Activated B cell treated with CpG ODN at 0.5 μM for 24 hours (primary cell): ENCODE measurements at places on chromosomes 13 and 19. TPM values are rescaled to one million over a fixed set of nuclear protein-coding genes. Genes with fewer than 3 reads are reported as not detected.

The CYP4F11 gene
- total RNA-seq = not detected in 2 replicates

The KLK15 gene
- total RNA-seq = not detected in 2 replicates

The ZNF302 gene
- total RNA-seq = 33.7 and 38.1 TPM in 2 replicates

- DNase-seq = no peak
Measured at GRCh38 chr19:13181747-13182388, 31.7 kb downstream of the IER2 start.

GRCh38 chr13:58202099-58202498 lies 570.6 kb downstream of the PCDH17 start:
- no peak for DNase-seq

- DNase-seq = no peak
Measured at GRCh38 chr13:113783200-113783881, 24.3 kb downstream of the TMEM255B start.

- no peak for DNase-seq
Measured at GRCh38 chr19:40407714-40408597, 5.2 kb downstream of the PRX start.

DNA sequence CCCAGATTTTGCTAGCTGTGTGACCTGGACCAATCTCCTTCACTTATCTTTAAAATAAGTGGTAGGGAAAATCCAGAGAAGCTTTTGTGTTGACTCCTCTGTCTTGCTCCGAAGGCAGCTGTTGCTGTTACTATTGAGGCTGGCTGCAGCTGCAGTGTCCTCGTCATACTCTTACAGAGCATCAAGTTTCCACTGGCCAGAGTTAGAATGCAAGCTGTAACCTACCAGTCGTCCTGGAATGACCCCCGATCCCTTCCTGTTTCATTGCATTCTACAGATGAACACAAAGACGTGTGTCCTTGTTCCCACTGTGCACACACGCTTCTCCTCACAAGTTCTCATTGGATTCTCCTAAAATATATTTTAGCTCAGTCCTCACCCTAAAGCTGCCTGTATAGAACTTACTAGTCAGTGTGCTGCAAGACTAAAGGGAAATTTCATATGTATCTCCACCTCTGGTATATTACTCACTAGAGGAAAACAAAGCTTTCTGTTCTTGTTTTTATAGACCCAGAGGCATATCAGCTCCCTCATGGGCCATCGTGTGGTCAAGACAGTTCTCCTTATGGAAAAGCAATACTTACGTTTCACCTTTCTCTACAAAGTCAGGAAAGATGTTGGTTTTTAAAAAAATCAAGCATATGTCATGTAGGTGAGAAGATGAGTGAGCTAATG lies 589.8 kb downstream of the LMO7 start:
- DNase-seq = no peak

DNA sequence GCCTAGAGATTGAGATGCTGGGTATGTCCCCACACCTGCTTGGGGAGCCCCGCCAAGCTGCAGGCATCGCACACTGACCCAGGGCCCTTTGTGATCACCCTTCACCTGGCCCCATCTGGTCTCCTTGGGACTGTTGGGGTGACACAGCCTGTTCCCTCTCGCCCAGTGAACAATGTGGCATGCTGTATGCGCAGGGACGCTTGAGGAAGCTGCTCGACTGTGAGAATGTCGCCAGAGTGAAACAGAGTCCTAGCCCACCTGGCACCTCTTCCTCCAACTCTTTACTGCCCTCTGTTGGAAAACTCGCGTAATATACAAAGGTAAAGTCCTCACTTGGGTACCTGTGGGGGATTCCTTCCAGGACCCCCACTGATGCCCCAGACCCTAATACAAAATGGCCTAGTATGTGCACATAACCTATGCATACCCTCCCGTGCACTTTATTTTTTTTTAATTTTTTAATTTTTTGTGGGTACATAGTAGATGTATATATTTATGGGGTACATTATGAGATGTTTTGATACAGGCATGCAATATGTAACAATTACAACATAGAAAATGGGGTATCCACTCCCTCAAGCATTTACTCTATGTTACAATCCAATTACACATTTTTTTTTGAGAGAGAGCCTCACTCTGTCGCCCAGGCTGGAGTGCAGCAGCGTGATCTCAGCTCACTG lies 9.0 kb downstream of the BLOC1S3 start:
- peak; percentile 27 for DNase-seq

DNA sequence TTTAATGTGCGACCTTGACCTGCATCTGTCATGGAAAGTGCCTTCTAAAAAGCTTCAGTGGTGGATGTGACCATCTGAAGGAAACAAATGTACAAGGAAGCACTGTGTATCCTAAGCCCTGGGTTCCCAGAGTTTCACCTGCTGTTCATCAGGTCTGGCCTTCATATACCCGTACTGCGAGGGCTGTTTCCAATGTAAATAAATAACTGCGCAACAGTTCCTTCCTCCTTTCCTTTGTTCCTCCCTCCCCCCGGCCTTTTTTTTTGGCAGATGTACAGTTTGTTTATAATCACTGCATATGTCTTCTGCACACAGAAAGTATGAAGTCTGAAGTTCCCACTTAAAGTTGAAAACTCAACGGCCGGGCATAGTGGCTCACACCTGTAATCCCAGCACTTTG lies 5.2 kb downstream of the FAAP24 start:
- DNase-seq = no peak

DNA sequence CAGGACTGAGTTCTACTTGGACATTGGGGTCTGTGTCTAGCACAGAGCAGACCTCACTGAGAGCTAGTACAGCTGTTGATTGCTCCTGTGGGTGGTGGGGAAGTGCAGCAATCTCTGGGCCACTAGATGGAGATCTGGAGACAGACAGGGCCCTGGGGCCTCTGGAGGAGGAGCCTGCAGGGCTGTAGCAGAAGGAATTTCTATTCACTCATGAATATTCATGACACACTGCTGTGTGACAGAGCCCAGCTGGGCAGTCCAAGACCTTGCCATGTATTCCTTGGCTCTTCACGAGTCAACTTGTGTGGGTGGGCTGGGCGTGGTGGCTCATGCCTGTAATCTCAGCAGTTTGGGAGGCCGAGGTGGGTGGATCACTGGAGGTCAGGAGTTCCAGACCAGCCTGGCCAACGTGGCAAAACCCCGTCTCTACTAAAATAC lies 37.5 kb downstream of the SUGP2 start:
- no peak for DNase-seq

DNA sequence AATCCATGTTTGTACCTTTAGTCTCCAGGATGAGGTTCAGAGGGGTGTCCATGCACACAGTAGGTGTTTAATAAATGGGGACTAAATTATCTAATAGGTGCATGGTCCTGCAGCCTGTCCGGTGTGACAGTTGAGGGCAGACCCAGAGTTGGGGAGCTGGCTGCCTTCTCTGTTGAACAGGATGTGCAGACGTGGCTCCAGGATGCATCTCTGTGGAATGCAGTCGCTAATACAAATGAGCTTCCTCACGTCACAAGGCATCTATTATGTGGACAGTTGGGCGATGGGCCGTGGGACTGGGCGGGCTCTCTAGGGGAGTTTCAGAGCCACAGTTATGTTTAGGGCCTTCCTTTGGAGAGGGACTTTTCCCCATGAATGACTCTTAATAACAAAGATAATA lies 71.0 kb downstream of the SIPA1L3 start:
- no peak for DNase-seq
